ENCODE measurements at places on chromosomes 7 and 10. TPM values are rescaled to one million over a fixed set of nuclear protein-coding genes. Genes with fewer than 3 reads are reported as not detected.

FLNC gene
- total RNA-seq: 274 TPM

RBM20 gene
- under 0.01 TPM for total RNA-seq

DPP6 gene
- total RNA-seq: not detected

NPY4R gene
- not detected for total RNA-seq

MUC12 gene
- total RNA-seq: 5.5 TPM

Data from myometrial cell (primary cell).